SK-MEL-5 (cell line): ENCODE measurements at places on chromosomes 4 and X.
A peak's percentile ranks its signal among the peaks of the same experiment; 100 is the strongest.

DNA sequence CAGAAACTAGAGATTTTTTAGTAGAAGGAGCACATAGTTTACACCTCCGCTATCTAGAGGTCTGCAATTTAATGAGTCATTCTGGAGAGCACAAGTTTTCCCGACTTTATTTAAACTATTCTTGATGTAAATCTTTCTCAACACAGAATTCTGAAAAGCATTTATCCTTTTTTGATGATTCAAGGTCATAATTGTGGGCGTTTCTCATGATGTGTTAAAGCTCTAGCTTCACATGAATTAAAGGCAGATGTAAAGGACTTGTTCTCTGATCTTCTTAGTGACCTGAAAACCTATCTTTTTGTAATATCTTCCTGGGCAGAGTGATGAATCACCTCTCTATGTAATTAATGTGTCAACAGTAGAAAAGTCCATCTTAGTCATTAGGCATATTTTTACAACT lies 128.8 kb downstream of the COMMD8 start:
- DNase-seq: no peak

- DNase-seq: peak; percentile 8
Observed at GRCh38 chr4:99201690-99202089, 17.4 kb downstream of the ADH6 start.

DNA sequence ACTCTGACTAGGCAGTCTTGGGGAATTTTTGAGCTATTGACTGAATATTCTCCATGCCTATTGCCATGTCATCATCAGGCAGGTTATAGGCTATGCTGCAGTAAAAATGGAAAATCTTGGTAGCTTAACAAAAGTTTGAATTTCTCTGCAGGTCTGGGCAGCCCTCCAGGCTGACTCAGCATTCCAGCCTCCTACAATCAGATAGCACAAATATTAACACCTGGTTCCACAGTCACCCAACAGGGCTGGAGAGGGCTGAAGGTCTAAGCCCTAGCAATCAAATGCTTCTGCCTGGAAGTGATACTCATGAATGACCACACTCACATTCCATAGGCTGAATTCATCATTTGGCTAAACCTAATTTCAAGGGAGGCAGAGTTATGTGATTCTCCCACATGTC lies 9.6 kb upstream of the PPP3CA start:
- DNase-seq: no peak

DNA sequence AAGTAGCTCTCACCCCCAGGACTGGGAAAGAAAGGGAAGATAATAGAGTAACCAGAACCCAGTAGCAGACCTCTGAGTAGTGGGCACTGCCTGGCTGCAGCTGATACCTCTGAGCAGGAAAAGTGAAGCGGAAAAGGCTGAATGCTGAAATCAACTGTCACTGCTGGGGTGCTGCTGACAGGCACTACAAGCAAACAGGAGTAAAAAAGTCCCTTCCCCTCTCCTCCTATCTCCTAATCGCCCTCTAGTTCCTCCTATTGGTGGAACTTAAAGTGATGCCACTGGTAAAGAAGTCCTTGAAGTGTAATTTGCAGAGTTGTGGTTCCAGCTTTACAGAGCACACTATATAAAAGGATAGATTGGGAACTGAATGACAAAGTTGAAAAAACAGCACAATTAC lies 32.8 kb upstream of the GLRB start:
- peak; percentile 45 for DNase-seq

GRCh38 chr4:125663896-125664767 lies 349.4 kb downstream of the FAT4 start:
- DNase-seq: no peak

DNA sequence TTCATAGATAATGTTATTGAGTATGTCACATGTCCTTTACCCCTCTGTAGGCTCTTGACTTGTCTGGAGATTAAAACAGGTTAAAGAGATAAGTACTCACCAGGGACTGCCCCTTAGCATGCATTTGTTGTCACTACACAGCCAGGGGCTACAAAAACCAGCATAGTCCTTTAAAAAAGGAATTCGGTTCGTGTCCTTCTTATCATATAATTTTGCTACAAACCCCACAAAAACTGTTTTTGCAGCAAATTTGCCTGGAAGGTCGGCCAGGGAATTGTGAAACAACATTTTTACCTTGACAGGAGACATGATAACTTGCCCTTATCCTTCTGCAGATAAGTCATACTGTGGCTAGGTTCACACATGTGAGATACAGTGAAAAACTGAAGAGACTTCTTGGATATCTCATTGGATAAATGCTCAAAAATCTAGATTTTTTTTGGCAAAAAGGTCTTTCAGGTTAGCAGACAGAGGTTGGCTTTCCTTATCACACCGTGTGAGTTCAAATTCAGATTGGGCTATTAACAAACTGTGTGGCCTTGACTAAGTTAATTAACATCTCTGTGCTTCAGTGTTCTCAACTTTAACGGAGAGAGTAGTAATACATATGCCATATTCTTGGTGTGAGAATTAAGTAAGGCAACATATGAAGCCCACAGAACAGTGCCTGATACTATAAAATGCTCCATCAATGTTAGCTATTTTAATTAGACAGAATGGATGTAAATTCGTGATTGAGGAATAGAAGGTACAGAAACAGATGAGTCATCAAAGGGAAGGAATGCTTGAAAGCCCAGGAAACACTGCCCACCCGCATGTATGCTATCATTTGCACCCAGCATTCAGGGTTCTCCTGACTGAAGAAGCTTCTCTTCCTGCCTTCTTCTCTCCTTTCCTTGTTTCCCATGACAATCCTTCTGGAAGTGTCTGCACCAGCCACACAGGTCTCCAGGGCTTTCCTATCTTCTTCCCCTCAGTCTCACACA lies 30.0 kb downstream of the FAM9C start:
- no peak for DNase-seq

DNA sequence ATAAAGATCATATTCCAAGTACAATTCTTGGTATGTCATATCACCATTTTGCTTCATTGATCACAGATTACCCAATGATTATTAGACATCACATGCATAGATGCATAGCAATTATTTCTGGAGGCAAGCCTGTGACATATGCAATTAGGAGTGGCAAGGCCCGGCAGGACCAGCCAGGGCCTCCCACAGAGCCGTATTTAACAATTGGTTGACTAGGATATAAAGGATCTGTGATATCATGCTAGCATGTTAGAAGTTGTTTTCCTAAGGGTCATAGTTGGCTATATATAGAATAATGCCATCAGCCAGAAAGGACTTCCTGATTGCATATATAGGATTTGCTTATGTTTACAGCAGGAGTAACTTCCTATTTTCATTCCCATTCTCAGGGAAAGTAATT lies 103.5 kb upstream of the OTUD4 start:
- DNase-seq: no peak

DNA sequence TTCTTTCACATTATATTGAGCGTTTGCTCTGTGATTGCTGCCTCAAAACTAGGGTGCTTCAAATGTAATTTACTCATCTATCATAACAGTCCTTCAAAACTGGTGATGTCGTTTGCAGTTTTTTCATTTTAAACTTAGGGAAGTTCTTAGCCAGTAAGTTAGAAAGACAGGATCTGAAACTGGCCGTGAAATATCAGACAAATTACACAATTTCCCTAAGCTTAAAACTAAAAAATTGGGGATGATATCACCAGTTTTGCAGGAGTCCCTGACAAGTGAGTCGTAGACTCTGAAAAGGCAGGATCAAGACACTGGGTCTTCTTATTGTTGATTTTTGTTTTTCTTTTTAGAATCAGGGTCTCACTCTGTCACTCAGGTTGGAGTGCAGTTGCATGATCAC lies 44.8 kb downstream of the MOB1B start:
- DNase-seq: no peak

DNA sequence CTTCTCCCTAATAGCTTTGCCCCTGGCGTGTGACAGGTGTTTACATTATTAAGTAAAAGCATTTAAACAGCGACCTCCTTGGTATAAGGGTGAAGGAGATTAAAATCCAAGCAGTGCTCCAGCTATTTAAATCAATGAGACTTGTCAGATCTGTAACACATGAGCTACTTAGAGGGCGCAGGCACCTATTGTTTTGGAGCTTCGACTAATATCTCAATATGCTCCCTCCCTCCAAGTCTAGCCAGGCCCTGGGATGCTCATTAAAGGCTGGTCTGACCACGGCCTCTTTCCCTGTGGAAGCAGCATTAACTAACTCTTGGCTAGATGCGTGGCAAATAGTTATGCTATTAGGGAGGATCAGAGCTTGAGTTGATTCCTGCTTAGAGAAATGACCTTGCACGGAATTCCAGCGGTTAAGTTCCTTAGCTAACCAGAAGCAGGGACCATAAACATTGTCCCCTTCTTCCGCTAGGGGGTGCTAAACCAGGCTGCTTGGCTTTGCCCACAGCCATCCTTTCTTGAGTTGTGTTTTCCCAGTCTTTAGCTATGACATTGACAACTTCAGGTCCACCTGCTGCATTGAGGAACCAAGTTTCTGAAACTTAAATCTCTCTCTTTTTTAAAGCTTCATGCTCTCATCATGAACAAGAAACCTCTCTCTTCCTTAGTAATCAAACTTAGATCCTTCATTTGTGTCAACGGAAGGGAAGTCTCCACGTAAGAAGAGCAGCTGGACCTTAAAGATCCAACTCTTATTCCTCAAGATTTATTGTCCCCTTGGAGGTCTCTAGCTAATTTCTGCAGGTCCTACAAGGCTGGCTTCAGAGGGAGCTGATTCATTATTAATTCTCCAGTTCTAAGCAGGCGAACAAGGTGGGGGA lies 80.7 kb upstream of the IGFBP7 start:
- DNase-seq: peak; percentile 65

GRCh38 chr4:79395841-79396240 lies 12.2 kb downstream of the GK2 start:
- no peak for DNase-seq

GRCh38 chrX:119067023-119067739 lies 5.6 kb upstream of the CT47C1 start:
- peak; percentile 71 for DNase-seq

- no peak for DNase-seq
Observed at GRCh38 chr4:55162396-55162795, 37.0 kb upstream of the KDR start.

GRCh38 chr4:185718578-185719499 lies 93.2 kb downstream of the SORBS2 start:
- no peak for DNase-seq

DNA sequence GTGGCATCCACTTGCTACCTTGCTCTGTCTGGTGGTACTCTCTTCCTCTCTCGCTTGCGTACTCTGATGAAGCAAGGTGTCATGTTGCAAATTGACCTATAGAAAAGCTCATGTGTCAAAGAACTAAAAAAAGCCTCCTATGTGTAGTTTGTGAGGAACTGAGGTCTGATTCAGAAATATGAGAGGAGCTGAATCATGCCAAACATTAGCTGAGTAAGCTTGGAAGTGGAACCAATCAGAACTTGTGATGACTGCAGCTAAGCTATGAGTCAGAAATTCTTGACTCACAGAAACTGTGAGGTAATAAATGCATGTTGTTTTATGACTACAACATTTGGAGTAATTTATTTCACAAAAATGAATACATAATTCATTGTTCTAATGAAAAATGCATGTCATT lies 2138.8 kb downstream of the PCDH7 start:
- DNase-seq: peak; percentile 16

DNA sequence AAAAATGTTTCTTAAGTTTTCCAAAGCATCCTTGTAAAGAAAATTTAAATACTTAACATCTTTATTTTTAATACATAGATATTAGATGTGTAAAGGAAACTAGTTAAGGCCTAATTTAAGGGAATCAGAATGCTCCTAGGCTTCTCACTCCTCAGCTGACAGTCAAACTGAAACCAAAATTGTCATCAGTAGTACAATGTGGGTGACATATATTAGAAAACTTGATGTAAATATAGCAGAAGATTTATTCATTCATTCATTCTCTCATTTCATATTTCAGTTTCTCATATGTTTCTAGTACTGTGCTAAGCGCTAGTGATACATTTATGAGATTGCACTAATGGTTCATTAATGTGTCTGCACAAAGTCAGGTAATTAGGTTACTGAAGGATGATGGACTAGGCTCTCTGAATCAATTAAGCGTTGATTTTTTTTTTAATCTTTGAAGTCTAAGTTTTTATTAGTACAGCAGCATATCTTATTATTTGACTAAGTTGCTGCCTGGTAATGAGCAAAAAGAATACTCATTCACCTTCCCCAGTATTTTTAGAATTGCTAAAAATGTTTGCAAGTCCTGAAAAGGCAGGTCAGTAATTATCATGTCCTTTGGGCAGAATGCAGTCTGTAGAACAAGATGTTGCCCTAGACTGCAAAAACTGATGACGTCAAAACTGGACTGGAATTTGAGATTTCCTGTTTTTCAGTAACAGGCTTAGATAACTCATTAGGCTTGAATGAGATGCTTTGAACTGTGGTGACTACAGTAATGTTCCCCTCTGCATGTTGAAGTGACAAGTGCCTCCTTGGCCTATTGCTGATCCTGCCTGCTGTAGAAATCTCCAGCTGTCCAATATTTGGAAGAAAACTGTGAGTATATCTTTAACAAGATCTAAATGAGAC lies 128.7 kb downstream of the ARHGAP24 start:
- DNase-seq: peak; percentile 71

DNA sequence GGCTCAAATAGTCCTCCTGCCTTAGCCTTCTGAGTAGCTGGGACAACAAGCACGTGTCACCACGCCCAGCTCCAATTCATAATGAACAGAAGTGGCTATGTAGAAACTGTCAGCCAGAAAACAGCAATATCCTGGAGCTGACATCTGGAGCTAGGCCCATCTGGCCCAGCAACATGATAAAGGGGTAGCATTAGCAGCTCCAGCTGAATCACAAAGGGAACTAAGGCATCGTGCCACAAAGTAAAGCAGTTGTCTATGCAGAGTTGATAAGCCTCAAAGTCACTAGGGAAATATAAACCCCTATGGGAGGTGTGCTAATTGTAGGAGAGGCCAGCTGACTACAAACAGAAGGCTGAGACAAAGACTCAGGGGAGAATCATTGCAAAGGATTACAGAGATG lies 270.5 kb upstream of the GPC4 start:
- DNase-seq: no peak

DNA sequence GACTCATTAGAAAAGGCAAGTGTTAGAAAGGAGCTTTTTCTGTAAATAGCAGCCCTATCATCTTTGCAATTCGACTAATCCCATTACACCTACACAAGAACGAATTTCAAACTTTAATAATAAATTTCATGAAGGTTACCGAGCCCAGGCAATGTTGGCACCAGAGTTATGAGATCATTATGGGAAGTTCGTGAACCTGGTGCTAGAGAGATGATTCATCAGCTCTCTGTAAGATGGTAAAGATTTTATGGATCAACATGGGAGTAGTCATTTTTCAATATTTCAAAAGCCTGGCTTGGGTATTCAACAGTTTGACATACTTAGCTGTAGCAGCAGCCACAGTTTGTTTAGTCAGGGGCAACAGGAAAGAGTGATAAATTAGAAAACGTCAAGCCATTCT lies 35.8 kb downstream of the AMELX start:
- DNase-seq: no peak

GRCh38 chrX:120308959-120309872 lies 2.0 kb downstream of the TMEM255A start:
- no peak for DNase-seq
